NCI-H460 (cell line): ENCODE measurements at places on chromosomes 5 and 9. TPM values are rescaled to one million over a fixed set of nuclear protein-coding genes. Genes with fewer than 3 reads are reported as not detected.
A peak's percentile ranks its signal among the peaks of the same experiment; 100 is the strongest.

DNA sequence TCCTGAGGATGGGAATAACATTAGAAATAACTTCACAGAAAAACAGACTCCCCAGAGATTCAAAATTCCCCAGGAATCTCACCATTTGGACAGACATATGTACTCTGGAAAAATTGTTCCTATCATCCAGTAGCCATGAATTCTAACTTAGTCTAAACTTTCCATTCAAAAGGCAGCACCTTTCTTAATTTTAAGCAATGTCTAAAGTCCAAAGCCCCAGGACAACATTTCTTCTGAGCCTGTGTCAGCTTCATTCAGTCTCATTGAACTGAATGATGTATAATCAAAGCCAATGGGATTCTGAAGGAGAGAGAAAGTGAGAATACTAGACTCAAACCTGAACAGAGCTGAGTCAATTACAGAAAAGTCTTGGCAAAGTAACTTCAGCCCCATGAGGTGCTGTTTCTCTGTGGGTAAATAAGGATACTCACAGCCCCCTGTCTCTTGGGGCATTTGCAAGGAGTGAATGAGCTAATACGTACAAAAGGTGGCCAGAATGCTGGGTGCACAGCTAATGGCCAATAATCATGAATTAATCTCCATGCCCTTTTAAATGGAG is 140.6 kb downstream of the SEMA5A start:
- no peak for DNase-seq

- DNase-seq = peak; percentile 34
Measured at GRCh38 chr5:66881480-66882161, 285.4 kb downstream of the MAST4 start.

GRCh38 chr5:152560512-152561137 is 155.5 kb upstream of the NMUR2 start:
- DNase-seq = peak; percentile 13

- DNase-seq = no peak
Measured at GRCh38 chr9:133543772-133544467, 9.4 kb downstream of the ADAMTSL2 start.

GRCh38 chr5:178353461-178353860 is 120.9 kb upstream of the PHYKPL start:
- no peak for DNase-seq

GRCh38 chr9:120885958-120886357 is 9.0 kb upstream of the PHF19 start:
- DNase-seq = no peak

DNA sequence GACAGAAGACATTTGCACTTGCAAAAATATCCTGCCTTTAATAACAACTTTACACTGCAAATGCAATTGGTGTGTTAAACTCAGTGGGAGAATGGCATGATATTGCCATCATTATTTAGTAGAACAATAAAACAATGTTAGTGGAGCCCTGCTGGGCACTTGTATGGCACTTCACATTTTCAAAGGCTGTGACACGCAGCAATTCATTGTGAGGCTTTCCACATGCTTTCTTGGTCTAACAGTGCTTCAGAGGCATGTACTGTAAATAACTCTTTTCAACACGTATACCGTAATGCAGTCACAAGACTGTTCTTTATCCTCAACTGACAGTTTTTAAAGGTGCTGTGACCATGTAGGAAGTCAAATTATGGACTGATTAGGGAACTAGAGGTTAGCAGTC is 155.5 kb upstream of the EPB41L4A start:
- no peak for DNase-seq

- DNase-seq = no peak
Measured at GRCh38 chr9:85917756-85918155, 23.2 kb upstream of the NAA35 start.

DNA sequence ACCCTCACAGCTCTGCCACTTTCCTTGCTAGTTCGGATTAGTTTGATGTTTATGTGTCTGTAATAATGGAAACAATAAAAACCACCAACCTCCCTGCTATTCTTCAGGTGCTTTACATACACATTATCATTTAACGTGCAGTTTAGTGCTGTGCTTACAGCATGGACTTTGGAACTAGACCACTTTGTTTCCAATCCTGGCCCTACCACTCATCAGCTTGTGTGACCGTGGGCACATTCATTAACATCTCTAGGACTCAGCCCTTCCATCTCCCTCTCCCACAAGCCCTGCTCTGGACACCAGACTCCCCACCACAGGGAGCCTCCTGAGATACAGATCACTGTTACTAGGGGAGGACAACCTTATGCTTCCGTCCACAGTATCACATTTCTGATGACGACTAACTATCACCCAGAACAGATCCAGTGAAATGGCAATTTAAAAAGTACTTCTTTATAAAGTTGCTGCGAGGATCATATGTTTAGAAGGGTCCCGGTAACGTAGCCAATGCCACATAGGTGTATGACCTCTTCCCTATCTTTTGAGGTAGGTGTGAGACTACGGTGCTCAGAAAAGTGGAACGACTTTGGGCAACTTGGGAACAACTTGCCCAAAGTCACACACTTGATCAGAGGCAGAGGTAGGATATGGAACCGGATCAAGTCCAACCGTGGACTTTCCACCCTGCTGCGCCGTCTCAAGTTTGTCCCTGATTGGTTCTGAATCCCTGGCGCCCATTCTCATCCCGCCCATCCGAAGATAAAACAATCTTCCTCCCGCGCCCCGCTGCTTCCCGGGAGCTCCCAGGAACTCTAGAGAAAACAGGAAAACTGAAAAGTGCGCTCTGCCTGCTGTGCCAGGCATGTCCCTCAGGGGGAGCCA is 132.4 kb upstream of the NIPBL start:
- DNase-seq = peak; percentile 78

The MAPK9 gene
- total RNA-seq = 33.2 and 39.2 TPM in 2 replicates

The INSL4 gene
- 3.3 and 4.6 TPM in 2 replicates for total RNA-seq

The MYMK gene
- total RNA-seq = not detected in 2 replicates

The HAVCR2 gene
- not detected in 2 replicates for total RNA-seq
